ENCODE measurements at places on chromosomes 6 and 20.

DNA sequence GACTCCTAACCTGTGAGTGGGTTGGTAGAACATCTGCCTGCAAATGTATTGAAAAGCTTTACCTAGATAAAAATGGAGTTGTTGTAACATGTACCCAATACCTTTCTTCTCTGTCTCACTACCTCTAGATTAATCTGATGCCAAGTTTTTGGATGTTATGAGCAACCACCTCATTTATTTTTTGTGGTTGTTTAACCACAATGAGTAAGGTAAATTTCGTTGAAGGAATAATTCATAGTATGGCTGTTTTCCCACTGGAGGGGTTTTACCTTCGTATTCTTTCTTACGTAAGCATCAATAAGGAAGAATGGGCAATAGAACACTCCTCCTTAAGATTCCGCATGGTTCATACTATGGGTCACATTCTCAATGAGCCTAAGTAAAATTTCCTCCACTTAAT, 165.4 kb downstream of the CDH26 start:
- no peak for DNase-seq

DNA sequence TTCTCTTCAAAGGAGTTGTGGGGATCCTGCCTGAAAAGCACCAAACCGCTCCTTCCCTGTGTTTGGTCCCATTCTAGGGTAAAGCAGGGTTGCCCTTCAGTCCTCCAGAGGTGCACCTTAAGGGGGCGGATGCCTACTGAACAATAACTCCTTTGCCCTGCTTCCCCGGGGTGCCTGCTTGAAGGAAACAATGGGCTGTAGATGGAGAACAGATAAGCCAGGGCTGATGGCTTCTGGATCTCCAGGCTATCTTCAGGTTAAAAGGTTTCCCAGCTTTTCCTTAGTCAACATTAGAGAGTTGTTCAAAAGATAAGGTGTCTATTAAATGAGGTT, 5.4 kb upstream of the PRDM1 start:
- DNase-seq: no peak

DNA sequence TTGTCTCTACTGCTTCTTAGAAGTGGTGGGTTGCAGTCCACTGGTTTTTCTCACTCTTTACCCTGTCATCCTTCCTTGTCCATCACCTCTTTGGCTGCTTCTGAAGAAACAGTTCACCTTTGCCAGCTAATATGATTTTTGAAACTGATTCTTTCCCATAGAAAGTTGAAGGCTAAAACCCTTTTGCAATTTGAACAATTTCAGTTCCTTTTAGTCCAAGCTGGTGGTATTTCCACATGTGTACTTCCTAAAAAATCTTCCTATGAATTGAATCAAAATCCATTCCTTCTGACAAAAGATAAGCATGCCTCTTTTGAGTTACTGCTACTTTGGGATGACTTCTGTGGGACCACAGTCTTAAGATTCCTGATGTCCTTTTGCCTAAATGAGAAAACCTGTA, 210.0 kb upstream of the MAN1A1 start:
- DNase-seq: no peak

GRCh38 chr6:139635401-139636130, 261.1 kb upstream of the CITED2 start:
- no peak for DNase-seq

- no peak for DNase-seq
Measured at GRCh38 chr20:57259121-57259937, 7.1 kb downstream of the BMP7 start.

GRCh38 chr6:125693480-125693879, 56.0 kb upstream of the HEY2 start:
- no peak for DNase-seq

- DNase-seq: no peak
Measured at GRCh38 chr6:40442591-40442990, 144.6 kb downstream of the LRFN2 start.

DNA sequence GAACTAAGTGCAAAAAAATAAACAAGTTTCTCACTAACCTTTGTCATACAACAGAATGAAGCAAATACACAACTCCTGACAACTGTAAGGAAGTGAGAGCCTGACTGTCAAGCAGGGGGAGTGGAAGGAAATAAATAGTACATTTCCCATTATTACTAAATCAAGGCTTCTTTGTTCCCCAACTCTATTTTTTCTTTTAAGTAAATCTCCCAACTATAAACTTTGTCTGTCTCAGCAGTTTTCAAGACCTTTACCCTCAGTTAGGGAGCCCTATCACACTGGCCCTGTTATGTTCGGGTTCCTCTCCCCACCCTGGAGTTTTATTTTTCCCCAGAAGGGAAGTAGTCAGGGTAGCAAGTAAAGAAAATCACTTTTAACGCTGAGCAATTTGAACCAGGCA, 24.1 kb upstream of the IPCEF1 start:
- no peak for DNase-seq

DNA sequence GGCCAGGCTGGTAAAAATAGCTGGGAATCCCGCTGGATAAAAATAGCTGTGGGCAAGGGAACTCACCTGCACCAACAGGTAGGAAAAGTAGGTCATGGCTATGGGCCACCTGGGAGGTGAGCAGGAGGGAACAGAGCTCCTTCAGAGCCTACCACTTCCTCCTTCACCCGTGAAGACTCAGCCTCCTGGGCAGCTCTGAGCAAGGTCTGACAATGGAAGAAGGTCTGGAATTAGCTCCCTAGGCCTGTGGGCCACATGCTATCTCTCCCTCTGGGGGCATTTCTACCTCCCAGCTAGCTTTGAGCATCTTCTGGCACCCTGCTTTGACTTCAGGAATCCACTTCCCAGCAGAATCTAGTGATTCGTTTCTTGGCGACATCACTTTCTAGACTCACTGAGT, 153.9 kb downstream of the MRPL14 start:
- DNase-seq: no peak

- DNase-seq: no peak
Measured at GRCh38 chr6:33412140-33413009, 1.6 kb downstream of the PHF1 start.

DNA sequence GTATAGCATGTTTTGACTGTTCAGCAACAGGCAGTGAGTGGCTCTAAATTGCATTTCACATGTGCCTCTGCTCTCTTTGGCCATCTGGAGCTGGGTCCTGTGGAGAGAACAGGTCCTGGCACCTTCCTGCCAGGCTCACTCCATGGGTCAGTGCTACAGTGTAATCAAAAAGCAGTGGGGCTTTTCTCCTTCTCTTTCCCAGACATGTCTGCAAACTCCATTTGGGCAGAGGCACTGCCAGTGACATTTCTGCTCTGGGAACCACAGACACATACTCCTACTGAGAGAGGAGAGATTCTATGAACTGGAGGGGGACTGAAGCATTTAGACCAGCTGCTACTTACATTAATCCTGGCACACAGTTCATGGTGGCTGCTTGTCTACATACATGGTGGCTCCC, 68.3 kb upstream of the TRAF3IP2 start:
- no peak for DNase-seq

GRCh38 chr20:4038047-4038459, 22.7 kb upstream of the RNF24 start:
- no peak for DNase-seq

- DNase-seq: no peak
Measured at GRCh38 chr6:93822434-93823265, 403.3 kb upstream of the EPHA7 start.

DNA sequence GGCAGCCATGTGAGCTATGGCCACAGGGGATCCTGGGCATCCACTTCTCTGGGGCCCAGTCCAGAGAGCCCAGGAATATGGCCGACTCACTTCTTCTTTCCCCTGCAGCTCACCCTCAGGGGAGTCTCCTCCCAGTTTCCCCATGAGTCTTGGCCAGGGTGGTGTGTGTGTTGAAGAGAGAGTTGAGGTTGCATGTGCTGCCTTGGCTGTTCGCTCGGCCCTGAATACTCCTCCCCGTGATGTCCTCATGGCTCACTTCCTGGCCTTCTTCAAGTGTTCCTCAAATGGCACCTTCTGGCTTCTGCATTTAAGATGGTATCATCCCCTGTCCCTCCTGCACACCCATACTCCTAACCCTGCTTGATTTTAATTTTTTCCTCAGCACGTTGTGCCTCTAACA, 3.2 kb upstream of the TREML1 start:
- no peak for DNase-seq

Measured in COR-L47 (cell line).